ENCODE measurements at places on chromosomes 1 and 21.

DNA sequence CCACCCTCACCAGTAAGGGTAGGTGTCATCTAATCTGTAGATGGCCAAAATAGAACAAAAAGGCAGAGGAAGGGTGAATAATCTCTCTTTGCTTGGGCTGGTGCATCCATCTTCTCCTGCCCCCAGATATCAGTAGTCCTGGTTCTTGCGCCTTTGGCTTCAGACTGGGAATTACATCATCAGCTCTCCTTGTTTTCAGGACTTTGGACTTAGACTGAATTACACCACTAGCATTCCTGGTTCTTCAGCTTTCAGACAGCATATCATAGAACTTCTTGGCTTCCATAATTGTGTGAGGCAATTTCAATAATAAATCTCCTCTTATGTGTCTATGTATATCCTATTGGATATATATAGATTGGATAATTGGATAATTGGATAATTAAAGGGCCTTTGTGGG lies 403.0 kb upstream of the USP24 start:
- no peak for DNase-seq

GRCh38 chr1:176575991-176576390 lies 113.0 kb downstream of the PAPPA2 start:
- DNase-seq, result no peak

GRCh38 chr1:194289569-194290266 lies 1103.3 kb upstream of the B3GALT2 start:
- DNase-seq, result no peak

DNA sequence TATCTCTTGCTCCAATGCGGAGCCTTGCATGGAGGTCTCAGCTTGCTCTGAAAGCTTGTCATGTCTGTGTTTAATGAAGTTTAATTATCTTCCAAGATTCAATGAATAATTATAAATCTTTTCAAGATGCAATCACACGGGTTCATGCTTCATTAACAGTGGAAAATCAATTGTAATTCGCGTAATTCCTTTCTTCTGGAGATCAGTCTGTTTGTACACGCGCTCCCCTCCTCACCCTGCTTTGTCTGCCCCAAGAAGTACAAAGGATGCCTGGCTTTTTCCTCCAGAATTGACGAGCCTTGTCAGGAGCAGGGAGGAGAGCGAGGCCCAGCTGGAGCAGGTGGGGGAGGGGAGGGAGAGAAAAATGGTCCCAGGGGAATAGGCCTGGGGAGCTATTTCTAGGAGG lies 65.0 kb upstream of the DISP3 start:
- DNase-seq, result no peak

- peak; percentile 92 for DNase-seq
Measured at GRCh38 chr1:245091818-245092637, 62.8 kb upstream of the KIF26B start.

GRCh38 chr1:160539990-160540858 lies 17.2 kb upstream of the SLAMF6 start:
- no peak for DNase-seq

DNA sequence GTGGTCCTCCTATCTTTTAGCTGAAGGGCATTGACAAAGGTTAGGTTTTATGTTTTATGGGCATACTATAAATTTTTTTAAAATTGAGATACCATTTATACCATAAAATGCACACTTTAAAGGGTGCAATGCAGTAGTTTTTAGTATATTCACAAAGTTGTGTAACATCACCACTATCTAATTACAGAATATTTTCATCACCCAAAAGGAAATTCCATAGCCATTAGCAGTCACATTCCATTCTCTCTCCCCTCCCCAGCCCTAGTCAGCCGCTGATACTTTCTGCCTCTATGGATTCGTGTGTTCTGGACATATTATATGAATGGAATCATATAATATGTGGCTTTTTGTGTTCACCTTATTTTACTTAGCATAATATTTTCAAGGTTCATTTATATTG lies 135.8 kb upstream of the B3GALT2 start:
- DNase-seq, result peak; percentile 42

GRCh38 chr1:221045842-221046831 lies 166.9 kb downstream of the HLX start:
- DNase-seq, result no peak

- no peak for DNase-seq
Measured at GRCh38 chr1:220700556-220701179, 10.5 kb downstream of the C1orf115 start.

DNA sequence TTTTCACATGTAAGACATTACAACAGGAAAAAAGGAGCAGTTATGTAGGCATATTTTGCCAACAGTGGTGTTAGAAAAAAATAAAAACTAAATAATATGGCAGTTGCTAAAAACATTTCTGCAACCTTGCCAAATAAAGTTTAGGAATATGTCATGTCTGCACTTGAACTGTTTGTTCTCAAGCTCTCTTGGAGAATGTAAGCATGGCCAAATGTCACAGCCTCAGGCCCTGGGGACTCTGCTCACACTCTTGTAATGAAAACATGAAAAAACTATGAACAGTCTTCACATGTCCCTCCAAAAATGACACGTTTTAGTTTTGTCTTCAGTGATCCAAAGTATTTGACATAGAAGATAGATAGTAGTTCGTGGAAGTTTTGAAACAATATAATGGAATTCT lies 753.3 kb downstream of the LTN1 start:
- DNase-seq, result no peak

- DNase-seq, result peak; percentile 82
Measured at GRCh38 chr1:153568367-153569099, 2.9 kb upstream of the S100A2 start.

DNA sequence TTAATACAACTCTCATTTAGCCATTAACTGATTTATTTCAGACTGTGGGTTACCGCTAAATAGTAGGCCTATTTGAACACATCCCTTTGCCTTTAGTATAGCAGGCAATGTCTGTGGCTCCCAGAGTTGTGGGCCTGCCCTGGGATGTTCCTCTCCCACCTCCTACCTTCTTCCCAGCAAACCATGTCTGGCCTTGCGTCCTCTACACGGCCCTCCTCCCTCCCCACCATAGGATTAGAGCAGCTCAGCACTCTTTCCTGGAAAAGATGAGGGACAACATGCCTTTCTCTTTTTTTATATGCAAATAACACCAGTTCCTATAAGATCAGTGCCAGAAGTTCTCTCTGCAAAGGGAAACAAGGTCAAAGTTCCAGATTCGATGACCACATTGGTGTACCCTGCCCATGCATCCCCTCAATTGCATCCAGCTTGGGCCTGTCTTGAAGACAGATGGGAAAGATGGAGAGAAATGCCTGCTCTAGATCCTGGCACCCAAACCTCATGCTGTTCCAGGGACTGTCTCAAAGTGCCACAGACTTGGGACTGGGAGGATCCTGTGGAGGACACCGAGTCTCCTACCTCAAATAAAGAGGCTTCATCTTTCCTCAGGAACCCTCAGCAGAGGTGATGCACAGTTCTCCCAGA lies 57.2 kb downstream of the CD46 start:
- DNase-seq, result no peak

DNA sequence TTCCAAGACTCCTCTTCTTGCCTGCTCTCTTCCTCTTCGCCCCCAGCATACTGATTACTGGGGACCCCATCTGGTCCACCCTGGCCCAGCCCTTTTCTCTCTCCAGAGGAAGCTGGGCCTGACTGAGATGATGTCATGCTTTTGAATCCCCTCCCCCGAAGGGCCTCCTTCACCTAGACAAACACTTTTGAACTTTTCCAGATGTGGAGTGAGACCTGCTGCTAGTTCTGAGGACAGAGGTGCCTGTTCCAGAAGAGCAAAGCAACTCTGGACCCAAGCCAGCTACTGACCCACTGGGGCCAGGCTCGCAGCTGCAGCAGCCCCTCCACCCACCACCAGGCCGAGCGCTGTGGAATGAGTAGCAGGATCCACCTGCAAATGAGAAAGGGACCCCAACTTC lies 8.4 kb downstream of the CD34 start:
- no peak for DNase-seq

DNA sequence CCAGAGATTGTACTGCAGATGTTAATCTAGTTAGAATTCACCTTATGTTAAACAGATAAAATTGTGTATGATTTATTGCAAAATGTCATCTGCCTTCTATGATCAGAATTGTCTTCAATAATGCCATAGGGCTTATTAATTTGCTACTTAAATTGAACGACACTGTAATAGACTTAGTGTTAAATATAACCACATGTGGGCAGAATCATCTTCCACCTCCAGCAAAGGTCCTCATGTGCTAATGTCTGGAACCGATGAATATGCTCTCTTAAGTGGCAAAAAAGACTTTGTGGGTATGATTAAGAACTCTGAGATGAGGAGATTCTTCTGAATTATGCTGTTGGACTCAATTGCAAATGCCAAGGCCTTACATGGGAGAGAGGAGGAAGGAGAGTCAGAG lies 4.3 kb downstream of the OR2T11 start:
- no peak for DNase-seq

GRCh38 chr1:187063271-187063670 lies 234.5 kb downstream of the PLA2G4A start:
- DNase-seq, result no peak

DNA sequence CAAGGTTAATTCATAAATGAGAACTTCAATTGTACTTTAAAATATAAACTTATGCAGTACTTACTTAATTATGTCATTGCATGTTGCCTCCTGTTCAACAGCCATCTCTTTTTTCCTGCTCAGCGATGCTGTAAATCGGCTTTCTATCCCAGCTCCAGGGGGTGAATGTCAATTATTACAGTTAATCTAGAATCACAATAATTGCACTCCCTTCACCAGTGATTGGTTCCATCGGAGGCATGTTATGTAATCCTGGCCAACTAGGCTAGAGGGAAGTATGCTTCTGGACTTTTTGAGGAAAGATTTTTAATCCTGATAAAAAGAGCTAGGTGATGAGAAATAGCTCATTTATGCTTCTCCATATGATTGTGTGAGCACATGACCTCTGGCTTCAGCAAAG lies 53.8 kb upstream of the SGIP1 start:
- no peak for DNase-seq

DNA sequence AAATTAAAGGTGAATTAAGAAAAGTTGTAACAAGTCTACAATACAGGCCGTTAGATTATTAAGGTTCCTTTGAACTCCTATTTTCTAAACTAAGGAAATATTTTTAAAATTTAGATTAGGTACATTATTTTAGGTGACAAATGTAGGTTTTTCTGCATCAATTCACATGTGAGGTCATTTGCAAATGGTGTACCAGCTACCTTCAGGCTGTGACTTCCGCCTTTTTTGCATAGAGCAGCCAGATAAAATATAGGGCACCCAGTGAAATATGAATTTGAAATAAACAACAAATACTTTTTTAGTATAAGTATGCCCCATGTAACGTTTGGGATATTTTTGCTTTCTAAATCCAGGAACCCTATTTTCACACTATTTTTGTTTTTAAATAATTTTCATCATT lies 544.0 kb downstream of the LMO4 start:
- DNase-seq, result no peak

DNA sequence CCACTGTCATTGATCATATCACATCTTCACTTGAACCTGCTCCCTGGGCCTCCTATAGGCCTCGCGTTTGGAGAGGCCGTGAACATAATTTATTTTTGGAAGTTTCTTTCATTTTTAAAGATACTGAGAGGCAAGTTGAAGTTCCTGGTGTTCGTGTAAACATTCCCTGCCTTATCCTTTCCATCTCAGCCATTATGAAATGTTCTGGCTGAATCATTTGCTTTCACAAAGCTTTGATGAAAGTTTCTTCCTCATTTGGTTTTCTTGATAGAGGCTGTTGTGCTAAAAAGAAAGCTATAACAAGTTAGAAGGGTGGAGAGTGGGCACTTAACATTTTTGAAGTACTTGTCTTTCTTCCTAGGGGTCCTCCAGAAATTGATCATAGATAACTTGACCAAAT lies 15.5 kb downstream of the CAMTA1 start:
- DNase-seq, result no peak

GRCh38 chr1:20376880-20377494 lies 86.3 kb downstream of the VWA5B1 start:
- DNase-seq, result peak; percentile 16

GRCh38 chr1:86085741-86086409 lies 70.7 kb downstream of the COL24A1 start:
- no peak for DNase-seq

- no peak for DNase-seq
Measured at GRCh38 chr1:200369706-200370105, 40.1 kb downstream of the ZNF281 start.

DNA sequence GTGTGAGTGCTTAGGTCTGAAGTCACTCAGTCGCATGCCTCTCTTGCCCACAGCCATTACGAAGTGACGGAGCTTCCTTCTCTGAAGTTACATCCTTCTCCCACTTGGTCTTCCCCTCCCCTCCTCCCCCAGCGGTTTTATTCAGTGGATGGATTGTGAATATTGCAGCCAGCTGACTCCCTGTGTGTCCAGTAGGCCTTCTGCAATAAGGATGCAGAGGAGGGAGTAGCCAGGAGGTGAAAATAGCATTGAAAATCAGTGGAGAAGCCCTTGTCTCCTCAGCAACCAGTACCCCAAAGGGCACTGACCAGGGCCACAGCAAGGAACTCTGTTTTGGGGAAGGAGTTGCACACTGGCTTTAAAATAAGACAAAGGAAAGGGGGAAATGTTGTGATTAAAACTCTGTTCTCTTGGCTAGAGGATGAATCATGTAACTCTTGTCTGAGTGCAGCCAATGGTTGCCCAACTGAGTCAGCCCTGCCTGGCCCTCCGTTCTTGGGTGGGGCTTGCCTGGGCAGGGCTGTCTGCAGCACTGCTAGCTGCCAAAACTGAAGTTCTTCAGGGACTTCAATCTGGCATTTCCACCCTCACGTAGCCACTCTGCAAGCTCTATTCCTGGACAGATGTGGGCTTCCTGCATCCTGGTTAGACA lies 4.3 kb downstream of the S100A10 start:
- peak; percentile 69 for DNase-seq

GRCh38 chr1:200729863-200730262 lies 8.8 kb upstream of the CAMSAP2 start:
- no peak for DNase-seq

DNA sequence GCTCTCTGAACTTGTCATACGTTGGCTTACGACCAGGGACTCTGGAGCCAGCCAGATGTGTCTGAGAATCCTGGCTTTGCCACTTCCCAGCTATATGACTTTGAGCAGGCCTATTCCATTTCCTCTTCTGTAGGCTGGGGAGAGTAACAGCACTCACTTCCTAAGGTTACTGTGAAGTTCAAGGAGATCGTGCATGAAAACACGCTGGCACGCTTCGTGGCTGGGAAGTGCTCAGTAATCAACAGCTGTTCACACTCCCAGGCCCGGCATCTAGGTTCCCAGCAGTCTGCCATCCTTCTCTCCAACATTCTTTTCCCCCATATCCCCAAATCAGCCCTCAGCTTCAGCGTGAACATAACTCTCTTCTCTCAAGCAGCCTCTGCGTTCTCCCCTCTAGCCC lies 2.0 kb downstream of the ASCL5 start:
- no peak for DNase-seq

DNA sequence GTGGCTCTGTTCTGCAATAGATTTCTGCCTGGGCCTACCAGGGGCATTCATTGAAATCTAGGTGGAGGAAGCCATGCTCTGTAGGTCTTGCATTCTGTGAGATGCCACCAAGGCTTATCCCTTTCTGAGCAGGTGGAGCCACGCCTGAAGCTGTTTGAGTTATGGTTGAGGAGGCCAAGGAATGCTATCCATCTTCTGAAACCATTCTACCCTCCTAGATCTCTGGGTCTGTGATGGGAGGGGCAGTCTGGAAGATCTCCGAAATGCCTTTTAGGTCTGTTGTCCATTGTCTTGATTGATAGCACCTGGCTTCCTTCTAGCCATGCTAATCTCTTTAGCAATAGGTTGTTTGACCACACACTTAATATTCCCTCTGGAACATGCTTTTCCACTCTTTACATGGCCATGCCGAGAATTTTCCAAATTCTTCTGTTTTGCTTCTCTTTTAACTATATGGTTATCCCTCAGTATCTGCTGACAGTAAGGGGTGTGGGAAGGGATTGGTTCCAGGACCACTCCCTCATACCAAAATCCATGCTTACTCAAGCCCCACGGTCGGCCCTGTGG lies 45.2 kb downstream of the AK4 start:
- DNase-seq, result no peak
